ENCODE measurements at places on chromosomes 12 and 14. TPM values are rescaled to one million over a fixed set of nuclear protein-coding genes. Genes with fewer than 3 reads are reported as not detected.
A peak's percentile ranks its signal among the peaks of the same experiment; 100 is the strongest.

Gene GYS2
- 0.48 TPM for total RNA-seq

DNA sequence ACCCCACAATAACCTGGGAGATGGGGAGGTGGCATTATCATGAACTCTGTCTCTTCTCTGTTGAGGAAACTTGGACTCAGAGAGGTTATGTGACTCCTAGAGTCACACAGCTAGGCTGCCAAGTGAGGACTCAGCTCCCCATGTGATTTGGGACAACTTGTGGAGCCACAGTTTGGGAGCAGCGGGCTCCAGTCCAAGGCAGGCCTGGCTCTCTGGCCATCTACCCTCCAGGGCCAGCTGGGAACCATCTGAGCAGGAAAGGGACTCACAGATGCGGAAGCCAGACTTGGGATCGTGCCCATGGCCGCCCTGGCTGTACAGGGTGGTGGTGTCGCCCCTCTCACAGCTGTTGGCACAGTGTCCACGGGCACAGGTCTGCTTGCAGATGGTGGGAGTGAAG is 59.1 kb downstream of the ISCA2 start:
- DNase-seq: no peak

GRCh38 chr14:94573475-94574277 is 7.5 kb upstream of the SERPINA5 start:
- DNase-seq: no peak

DNA sequence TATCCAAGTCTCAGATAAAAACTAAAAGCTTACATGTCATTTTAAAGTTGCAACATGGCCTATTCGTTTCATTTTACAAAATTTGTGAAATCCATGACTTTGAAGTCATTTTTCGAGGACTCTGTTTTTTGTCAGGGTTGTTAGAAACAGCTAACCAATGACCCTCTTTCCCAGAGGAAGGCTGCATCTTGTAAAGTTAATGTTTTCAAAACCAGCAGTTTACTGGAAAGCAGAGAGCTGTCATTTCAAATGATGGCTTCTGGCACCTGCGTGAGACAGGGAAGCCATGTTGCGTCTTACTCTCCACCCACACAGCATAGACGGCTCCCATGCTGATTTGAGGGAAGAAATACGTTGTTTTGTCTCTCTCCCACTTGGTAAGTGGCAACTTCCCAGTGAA is 50.1 kb upstream of the RTRAF start:
- DNase-seq: peak; percentile 70

- DNase-seq: no peak
Measured at GRCh38 chr12:211142-211465, 2.9 kb downstream of the SLC6A12 start.

DNA sequence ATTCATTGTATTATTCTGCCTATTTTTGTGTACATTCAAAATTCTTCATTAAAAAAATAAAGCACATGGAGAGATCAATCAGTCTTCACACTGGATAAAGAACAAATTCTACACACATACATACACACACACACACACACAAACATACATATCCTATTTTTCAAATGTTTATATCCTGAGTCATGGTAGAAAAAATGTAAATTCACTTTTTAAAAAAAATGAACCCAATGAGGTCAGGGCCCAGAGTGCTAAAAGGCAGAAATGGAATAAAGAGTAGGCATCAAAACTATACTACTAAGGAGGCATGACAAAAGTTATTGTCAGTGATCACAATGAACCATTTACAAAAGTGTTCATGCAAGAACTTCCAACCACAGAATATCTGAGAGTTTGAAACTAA is 17.3 kb downstream of the GALC start:
- no peak for DNase-seq

Gene CHGA
- total RNA-seq: 21.9 TPM

GRCh38 chr14:94125659-94126418 is 3.6 kb downstream of the IFI27L2 start:
- no peak for DNase-seq

DNA sequence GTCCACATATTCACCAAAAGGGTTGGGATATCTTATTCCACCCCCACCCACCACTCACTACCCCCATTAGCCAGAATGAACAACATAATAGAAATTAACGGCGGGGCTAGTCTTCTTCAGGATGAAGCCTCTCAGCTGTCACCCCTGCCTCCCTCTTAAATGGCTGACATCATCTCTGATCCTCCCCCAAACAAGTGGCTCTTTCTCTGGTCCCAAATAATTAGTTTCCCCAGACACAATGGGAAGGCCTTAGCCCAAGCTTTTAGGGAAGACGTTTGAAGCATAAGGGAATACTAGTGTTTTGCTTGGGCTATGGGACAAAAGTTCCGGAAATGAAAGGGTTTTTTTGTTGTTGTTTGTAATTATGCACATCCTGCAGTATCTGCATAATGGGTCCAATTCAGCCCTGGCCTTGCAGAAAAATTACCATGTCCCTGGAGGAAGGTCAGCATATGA is 13.8 kb downstream of the STON2 start:
- no peak for DNase-seq

Gene MAP1LC3B2
- 7.7 TPM for total RNA-seq

- peak; percentile 31 for DNase-seq
Measured at GRCh38 chr14:105317546-105317945, 3.0 kb downstream of the PACS2 start.

GRCh38 chr14:75359098-75359497 is 68.7 kb upstream of the JDP2 start:
- no peak for DNase-seq

- DNase-seq: no peak
Measured at GRCh38 chr12:70180130-70180529, 63.1 kb upstream of the CNOT2 start.

Gene ADAM21
- total RNA-seq: 3.4 TPM

DNA sequence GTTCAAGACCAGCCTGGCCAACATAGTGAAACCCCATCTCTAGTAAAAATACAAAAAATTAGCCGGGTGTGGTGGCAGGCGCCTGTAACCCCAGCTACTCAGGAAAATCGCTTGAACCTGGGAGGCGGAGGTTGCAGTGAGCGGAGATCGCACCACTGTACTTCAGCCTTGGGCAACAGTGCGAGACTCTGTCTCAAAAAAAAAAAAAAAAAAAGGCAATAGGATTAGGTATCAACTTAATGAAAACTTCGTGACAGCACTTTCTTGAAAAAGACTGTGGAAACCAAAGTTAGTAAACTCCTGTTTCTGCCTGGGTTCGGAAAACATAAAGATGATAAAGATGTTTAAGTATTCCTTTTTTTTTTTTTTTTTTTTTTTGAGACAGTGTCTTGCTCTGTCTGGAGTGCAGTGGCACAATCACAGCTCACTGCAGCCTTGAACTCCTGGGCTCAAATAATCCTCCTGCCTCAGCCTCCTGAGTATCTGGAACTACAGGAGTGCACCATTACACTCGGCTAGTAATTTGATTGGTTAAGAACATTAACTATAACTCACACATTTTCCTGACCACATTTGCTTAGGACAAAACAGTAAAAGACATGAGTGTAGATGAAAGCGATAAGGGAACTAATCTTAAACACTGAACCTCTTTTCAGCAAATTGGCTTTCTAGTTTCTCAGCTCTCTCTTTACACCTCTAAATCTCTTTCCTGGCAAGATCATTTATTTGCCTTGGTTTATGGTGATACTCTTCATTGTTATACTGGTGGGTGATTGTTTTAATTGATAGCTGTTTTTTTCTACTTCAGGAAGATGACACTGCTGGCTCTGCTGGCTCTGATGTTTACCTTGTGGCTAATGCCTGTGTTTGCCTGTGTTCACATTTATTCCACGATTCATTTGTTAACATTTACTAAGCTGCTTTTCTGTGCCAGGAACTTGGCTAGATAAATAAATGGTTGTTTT is 15.8 kb downstream of the HIF1A start:
- DNase-seq: no peak

Gene KRT77
- total RNA-seq: 0.96 TPM

- no peak for DNase-seq
Measured at GRCh38 chr14:38718519-38718918, 384.5 kb downstream of the SEC23A start.

GRCh38 chr12:109493090-109493489 is 15.7 kb downstream of the UBE3B start:
- no peak for DNase-seq

DNA sequence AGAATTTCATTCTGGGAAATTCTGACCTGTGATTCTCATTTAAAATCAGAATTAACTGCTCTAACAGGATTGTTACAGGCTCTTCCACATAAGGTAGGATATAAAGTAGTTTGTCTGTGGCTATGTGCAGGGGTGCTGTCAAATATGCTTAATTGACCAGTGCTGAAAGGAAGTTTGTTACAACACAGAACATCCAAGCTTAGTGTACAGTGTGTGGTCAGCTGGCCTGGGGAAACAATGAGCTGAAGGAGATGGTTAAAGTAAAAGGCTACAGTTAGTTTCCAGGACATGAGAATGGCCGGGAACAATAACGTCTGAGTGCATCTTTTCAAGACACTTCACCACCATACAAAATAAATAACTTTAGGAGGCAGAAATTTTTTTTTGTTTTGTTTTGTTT is 68.0 kb downstream of the PKP2 start:
- DNase-seq: no peak

DNA sequence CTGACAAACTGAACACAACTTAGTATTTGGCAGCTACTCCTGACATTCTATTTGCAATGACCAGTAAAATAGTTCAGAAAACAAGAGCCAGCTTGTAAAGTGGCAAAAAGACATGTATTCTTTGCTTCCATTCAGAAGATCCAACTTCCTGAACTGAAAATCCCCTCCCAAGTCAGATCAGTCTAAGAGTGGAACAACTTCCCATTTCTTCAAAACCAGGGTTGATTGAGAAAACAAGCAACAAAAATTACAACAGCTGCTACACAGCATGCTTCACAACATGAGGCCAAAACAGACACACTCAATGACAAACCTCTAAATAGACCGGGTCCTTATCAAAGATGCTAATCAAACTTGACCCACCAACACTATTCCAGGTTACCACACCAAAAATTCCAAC is 40.3 kb downstream of the CIT start:
- DNase-seq: no peak

Gene SERPINA3
- 13.2 TPM for total RNA-seq

DNA sequence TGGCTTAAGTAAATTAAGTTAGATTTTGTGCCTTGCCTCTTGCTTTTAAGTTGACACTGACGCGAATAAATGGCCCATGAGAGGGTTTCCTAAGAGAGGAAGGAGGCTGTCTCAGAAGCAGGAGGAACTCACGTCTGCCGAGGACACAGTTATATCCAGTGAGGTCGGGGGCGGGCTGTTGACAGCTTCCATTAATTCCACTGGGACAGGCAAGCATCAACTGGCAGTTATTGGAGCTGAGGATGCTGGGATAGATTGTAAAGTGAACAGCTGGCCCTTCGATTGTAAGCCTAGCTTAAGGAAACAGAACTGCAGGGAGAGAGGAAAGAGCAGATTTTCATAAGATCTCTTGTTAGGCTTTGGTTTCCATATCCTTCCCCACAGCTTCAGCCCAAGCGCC is 399.2 kb downstream of the IPO8 start:
- DNase-seq: no peak

Gene KRT3
- total RNA-seq: not detected

DNA sequence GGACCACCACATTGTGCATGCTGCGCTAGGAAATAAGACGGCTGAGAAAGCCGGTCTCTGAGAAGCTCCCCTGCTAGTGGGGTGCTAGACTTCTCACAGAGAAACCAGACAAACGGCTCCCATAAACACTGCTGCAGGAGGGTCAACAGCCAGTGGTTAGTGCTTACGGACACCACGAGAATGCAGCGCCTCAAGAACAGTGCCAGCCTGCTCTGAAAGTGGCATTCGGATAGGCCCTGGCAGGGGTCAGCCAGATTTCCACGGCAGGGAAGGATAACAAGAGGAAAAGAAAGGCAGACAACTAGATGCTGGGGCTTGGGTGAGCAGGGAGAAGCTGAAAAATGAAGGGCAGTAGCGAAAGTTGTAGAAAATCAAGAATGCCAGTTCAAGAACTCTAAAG is 26.4 kb downstream of the PPTC7 start:
- DNase-seq: no peak

DNA sequence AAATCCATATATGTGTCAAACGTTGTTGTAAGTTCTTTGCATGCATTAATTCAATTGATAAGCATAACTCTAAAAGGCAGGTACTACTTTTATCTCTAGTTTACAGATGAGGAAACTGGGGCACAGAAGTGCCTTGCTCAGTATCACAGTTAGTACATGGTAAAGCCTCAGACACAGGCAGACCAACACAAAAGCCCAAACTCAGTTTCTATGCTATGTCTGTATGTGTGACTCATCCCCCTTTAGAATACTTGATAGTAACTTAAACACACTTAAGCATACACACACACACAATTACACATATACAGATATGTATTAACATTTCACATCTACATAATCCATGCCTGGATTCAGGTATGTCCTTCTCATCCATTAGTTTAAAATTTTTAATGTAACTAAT is 88.0 kb downstream of the EPS8 start:
- DNase-seq: peak; percentile 66

GRCh38 chr14:69968681-69969080 is 89.5 kb downstream of the SMOC1 start:
- no peak for DNase-seq

- DNase-seq: no peak
Measured at GRCh38 chr12:92300777-92301176, 155.1 kb upstream of the BTG1 start.

DNA sequence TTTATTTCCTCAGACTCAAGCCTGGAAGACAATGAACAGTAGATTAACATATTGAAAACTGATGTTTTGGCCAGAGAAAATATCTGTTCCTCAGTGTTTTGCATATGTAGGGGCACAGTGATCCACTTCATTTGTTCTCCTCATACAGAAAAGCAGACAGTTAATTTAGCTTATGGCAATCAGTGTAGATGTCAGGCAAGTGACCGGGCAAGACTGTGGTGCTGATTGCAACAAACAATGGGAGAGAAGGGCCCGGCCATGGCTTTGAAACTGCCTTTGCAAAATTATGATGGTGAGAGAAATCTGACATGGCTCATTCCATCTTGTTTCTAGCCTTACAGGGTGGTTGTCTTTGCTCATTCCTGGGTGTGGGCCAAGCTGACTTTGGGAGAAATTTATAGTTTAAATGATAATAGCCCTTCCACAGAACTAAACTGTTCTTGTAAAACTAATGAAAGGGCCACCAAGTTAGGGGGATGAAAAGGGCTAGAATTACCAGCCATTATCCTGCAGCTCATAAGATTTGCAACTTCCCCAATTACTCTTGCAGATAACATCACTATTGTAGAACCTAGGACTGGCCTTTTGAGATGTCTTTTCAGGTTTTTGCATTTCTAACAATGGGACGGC is 220.3 kb downstream of the KTN1 start:
- no peak for DNase-seq

Gene PRKD1
- total RNA-seq: 33.7 TPM

Gene LRRC10
- 0.24 TPM for total RNA-seq

Gene SLC7A8
- total RNA-seq: 25.0 TPM

Gene RNFT2
- total RNA-seq: 0.48 TPM

GRCh38 chr12:130748786-130749185 is 32.7 kb upstream of the RIMBP2 start:
- no peak for DNase-seq

DNA sequence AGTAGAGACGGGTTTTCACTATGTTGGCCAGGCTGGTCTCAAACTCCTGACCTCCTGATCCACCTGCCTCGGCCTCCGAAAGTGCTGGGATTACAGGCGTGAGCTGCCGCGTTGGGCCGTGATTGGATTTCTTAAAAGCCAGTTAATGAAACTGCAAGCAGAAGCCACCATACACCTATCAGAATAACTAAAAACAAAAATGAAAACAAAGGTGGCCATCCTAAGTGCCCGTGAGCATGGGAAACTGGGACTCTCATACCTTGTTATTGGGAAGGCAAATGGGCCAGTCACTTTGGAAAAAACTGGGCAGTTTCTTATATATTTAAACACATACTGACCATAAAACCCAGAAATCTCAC is 7.7 kb upstream of the TCTN1 start:
- DNase-seq: no peak

Gene TMEM132C
- 4.1 TPM for total RNA-seq

GRCh38 chr12:20656600-20656999 is 38.5 kb upstream of the SLCO1C1 start:
- DNase-seq: no peak
